ENCODE measurements at places on chromosomes 3 and 15.

DNA sequence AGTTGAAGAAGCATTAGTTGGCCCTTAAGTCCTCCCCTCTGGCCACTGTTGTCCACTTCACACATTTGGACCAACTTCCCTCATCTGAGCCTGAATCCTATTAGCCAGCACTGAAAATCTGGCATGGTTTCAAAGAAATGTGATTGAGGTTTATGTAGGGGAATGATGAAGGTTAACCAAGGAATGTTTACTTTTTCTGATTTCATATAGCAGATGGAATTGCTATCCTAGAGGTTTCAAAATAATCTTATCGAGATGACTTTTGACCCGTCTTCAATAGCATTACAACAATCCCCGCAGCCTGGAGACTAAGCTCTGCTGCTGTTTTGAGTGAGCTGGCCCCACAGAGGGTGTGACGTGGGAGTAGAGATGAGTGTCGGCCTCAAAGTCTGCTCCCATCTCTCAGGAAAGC is 200.8 kb upstream of the IL12A start:
- DNase-seq, result no peak

DNA sequence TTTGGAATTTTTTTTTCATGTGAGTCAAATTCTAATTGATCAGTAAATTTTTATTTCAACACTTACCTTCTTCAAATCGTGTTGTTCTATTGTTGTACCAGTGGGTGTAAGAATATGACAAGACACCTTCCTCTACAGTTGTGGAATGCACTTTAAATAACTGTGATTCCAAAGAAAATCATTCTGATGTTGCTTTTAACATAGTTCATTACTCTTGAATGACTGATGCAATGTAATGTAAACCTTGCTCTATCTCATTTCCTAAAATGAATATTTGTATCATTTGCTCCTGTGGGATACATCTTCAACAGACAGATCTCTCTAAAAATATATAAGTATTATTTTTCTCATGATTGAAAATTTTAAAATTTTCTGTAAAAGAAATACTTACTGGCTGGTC is 313.4 kb downstream of the RBMS3 start:
- DNase-seq, result no peak

- no peak for DNase-seq
Measured at GRCh38 chr3:181948286-181948685, 236.6 kb downstream of the SOX2 start.

DNA sequence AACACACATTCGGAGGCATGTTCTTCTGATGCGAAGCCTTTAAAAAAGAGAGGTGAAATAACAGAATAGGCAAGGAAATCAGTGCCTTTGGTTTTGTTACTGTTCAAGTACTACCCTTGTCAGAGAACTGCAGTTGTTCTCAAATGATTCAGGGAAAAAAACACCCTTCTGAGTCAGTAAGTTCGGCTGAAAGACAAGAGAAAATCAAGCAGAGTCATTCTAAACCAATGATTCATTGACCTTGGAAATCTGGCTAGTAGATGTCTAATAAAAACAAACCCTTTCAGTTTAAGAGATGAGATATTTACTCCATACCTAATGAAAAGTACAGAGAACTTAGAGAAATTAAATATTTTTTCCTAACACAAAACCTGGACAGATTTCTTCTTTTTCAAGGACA is 72.7 kb upstream of the ABI3BP start:
- no peak for DNase-seq

- no peak for DNase-seq
Measured at GRCh38 chr15:35987056-35987455, 441.1 kb upstream of the DPH6 start.

DNA sequence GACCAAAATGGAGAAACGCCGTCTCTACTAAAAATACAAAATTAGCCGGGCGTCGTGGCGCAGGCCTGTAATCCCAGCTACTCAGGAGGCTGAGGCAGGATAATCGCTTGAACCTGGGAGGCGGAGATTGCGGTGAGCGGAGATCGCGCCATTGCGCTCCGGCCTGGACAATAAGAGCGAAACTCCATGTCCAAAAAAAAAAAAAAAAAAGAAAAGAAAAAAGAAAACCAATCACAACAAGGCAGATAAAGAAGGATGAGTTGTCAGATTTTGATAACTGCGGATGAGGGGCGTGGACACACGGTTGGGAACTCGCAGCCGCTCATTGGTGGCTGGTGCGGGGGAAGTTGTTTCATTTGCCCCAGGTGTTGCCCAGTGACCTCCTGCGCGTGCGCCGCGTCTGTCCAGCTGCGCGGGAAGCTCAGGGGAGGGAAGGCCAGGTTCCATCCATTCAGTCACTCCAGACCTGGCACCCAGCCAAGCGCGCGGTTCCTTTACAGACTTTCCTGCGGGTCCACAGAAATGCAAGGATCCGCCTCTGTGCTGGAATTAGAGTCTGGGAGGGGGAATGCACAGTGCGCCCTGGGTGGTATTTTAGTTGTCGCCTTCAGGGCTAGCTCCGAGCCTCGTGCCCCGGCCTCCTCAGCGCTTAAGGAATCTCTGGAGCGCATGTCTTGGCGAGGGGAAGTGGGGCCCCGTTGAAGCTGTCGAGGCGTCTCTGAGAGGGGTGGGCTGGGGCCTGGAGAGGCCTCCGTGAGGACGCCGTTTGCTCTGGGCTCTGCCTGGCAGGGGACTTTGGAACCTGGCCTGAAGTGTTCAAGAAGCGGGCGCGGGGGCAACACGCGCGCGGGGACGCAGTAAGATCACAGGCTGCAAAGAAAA is 708 bp upstream of the GCHFR start:
- DNase-seq, result peak; percentile 45

GRCh38 chr3:119257654-119258410 is 17.2 kb upstream of the B4GALT4 start:
- DNase-seq, result no peak

- DNase-seq, result no peak
Measured at GRCh38 chr3:37511463-37511920, 337.1 kb upstream of the LRRFIP2 start.

All from HL-60 (cell line).